ENCODE measurements at places on chromosomes 4 and X.

DNA sequence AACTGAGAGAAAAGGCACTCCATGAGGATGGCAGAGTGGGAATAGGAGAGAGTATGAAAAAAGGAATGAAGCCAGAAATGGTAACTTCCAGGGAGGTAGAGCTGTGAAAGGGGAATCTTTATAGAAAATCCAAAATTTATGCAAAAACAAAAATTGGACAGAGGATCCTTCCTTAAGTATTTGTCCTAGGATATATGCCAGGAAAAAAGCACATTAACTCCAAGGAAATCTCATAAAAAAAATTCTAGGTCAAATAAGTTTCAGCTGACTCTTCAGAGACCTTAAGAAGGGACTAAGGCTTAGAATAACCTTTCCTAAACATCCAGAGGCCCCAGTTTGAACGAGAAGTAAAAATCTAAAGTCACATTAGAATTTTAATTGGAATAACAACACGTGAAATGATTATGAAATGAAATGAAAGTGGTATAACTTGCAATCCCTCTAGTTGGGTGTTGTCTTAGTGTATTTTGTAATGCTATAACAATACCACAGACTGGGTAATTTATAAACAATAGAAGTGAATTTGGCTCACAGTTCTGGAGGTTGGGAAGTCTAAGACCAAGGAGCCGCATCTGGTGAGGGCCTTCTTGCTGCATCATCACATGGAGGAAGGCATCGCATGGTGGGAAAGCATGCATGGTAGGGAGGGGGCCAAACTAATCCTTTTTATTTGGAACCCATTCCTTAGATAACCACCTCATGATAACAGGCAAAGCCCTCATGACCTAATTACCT is 145.4 kb upstream of the RXFP1 start:
- no peak for DNase-seq

DNA sequence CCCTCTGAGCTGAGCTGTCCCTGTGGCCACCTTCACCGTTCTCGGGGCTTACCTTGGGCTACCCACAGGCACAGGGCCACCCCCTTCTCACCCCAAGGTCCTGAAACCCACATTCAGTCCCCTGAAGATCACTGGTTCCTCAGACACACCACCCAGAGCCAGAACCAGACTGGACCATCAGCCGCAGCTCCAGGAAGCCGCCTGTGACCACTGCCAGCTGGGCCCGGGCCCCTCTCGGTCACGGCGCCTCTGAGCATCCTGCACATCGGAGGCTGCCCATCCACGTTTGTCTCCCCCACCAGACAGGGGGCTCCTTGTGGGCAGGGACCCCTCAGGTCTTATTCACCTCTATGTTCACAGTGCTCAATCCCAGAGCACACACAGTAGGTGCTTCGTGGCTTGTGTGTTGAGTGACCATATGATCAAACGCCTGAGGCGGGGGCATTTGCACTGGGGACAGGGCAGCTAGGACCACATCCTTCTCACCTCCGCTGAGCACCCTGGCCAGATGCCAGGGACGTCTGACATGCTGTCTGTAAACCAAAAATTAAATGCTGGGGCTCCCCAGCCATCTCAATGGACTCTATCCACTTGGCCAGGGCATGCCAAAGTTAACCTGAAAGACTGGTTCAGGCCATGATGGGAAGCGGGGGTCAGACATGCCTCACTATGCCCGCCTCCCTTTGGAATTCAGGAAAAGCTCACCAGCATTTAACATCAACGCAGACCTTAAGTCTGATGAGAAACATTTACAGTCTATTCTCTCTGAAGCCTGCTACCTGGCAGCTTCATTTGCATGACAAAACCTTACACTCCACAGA is 109.4 kb upstream of the AFAP1 start:
- no peak for DNase-seq

GRCh38 chr4:143512978-143513313 is 556 bp upstream of the SMARCA5 start:
- no peak for DNase-seq

DNA sequence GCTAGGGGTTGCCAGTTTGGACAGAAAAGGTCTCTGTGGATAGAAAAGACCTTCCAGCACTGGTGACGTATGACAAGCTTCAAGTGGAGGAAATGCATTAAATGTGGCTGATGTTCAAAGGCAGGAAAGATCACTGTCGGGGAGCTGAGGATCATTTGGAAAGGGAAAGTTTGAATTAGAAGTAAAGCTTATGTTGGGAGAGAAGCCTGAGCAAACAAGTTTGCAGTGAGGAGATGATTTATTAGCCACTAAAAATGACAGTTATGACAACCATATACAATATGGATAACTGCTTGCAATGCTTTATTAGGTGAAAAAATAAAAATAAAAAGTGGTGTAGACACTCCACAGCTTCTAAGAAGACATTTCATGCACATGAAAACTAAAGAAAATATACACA is 135.3 kb upstream of the HS3ST1 start:
- no peak for DNase-seq

DNA sequence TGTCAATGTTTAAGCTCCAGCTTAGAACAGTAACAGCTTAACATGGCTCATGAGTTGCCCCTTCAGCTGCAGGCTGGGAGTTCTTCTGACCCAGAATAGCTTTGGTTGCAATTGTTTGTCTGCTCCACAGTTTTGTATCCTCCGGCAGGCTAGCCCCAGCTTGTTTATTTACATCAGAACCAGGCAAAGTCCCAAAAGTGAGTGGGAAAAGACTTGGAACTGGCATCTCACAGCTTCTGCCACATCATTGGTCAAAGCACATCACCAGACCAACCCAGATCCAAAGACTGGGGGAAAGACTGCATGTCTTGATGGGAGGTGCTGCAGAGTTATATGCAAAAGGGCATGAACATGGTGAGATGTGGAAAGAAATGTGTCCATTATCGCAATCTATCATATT is 231.2 kb upstream of the CPEB2 start:
- no peak for DNase-seq

- no peak for DNase-seq
Measured at GRCh38 chr4:71866212-71866885, 82.5 kb upstream of the GC start.

DNA sequence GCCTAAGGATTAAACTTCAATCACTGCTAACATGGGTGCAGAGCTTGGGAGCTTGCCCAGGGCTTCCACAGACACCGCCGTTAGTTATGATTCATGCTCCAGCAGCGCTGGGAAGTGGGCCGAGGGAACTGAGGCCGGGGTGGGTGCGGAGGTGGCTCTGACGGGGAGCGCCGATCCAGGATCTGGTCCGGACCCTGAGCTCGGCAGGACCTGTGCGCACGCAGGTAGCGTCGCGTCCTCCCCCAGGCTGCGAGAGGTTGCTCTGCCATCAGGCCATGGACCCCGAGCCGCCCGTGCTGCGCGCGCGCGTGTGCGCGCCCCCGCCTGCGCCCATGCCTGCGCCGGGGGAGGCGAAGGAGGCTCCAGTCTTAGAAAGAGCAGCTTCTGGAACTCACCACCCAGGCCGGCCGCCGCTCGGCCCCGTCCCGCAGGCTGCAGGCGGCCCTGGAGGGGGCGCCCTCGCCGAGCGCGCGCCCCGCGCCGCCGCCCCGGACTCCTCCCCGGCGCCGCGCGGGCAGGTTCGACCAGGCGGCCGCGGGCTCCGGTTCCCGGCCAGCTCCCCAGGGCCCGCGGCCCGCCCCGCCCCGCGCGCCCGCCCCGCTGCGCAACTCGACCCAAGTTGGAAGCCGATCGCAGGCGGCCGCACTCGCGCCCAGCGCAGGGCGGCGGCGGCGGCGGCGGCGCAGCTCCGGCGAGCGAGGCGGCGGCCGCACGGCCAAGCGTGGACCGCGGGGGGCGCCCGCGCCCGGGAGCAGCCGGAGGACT is 732 bp upstream of the ADRA2C start:
- peak; percentile 62 for DNase-seq

GRCh38 chr4:45423896-45424295 is 697.5 kb upstream of the GNPDA2 start:
- no peak for DNase-seq

DNA sequence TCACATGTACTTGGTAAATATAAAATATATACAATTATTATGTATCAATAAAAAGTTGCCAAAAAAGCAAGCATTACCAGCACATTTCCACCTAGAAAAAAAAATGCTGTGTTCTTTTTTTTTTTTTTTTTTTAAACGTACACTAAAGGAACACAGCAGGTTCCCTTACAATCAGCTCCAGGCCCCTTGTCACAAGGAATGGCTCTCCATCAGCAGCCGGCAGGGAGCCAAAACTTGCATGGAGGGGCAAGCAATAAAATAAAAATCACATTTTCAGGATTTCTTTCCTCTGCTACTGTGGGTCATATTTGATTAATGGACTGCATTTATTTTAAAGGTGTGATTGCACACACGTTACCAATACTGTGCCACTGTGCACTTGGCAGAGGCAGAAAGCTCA is 460.3 kb downstream of the GPAT3 start:
- DNase-seq, result no peak
